ENCODE measurements at places on chromosomes 6 and 20.

DNA sequence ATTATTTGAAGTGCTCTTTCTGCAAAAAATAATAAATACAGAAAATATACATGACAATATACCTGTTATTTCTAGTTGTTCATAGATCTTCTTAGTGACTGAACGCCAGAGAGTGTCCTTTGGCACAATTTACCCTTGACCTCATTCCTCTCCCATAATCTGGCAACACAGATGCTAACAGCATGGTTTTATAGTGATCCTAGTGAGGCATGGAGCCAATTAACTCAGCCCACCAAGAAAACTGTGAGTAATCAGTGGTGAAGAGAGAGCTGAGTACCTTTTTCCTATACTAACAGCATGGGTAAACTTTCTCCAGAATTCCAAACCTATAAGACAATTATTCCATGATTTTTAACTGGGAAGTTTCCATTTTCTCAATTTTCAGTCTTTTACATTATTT, 61.0 kb downstream of the VGLL2 start:
- no peak for DNase-seq

DNA sequence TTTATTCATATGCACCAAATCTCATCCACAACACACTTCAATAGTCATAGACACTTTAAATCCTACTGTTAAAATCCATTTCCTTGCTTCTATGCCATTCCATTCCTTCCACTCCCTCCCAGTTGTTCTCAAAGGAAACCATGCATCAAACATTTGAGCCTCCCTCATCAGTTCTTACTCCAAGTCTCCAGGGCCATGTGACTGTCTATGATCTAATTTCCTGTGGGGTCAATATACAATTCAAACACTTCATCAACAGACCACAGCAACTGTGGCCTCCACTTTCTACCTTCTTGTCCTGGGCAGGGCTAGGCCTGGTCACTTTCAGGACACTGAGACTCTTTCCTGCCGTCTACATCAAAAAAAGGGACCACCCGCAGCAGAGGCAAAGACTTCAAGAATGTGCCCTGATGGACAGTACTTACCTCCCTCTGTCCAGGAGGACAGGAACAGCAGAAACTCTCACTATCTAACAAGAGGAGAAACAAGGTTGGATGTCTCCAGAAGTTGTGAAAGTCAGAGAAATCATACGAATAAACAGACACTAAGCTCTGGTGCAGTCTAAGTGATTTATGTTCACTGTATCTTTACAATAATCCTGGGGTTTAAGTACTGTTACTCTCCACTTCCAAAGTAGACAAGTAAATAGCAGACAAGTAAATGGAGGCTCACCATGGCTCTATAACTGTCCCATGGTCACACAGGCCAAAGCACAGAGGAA, 160.2 kb downstream of the QRSL1 start:
- DNase-seq = no peak

DNA sequence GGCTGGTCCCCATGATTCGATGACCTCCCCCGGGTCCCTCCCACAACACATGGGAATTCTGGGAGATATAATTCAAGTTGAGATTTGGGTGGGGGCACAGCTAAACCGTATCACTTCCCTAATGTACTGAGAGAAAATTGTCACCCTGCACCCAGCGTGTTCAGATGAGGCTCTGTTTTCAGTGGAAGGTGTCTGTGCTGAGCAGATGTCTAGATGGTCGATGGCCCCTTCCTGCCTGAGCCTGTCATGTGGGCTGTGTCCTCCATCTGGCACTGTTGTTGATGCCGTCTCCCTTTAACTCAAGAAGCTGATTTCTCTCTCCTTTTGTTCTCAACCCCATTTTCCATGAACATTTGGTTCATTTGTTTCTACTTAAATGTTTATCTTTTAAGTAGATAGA, 37.0 kb downstream of the TMEM181 start:
- peak; percentile 63 for DNase-seq

DNA sequence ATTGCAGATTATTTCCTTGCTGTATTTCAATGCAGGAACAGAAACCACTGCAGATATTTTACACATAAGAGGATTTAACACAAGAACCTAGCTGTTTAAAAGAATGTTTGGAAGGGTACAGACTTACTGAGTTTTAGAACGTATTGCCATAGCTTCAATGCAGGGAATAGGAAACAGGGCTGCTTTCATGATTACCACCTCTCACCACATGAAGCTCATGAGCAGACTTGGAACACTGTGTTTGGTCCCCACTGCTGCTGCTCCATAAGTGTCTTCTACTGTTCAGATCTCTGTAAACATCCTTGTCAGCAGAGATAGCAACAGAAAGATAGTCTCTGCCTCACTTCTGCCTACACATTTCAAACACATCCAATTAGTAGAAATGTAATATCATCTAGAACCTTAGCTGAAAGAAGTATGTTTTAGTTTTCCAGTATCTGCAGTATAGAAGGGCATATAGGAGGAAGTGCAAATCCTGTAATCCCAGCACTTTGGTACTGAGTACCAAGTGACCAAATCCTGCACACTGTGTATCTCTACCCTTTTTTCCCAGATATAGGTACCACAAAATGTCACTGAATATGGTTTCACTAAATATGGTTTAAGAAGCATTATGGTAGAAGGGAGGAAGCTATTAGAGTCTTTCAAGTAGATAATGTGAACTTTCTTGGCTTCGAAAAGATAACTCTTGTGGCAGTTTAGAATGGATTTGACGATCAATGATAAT, 51.9 kb downstream of the STXBP5 start:
- DNase-seq = no peak

DNA sequence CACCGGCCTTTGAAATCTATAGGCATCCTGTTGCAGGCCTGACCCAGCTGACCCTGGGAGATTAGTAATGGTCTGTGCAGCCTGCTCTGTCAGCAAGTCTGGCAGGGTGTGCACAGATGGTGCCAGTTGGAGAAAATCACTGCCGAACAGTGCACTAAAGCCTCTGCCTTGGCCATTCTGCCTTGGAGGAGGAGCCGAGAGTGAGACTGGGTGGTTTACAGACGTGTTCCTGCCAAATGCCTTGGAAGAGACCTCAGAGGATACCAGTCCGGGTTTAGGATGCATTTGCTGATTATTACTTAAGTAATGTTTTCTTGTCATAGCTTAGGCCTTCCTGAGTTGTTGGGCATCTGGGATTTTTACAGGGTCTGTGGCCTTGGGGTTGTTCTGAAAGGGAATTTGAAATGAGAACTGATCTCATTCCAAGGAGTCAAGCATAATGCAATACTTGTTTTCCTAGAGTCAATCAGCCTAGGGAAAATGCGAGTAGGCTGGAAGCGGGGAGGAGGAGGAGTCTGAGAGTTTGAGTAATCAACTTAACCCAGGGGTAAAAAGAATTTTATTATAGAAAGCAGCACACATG, 292.1 kb downstream of the SOX4 start:
- DNase-seq = peak; percentile 19

GRCh38 chr6:31548544-31548873, 1.1 kb downstream of the NFKBIL1 start:
- no peak for DNase-seq

DNA sequence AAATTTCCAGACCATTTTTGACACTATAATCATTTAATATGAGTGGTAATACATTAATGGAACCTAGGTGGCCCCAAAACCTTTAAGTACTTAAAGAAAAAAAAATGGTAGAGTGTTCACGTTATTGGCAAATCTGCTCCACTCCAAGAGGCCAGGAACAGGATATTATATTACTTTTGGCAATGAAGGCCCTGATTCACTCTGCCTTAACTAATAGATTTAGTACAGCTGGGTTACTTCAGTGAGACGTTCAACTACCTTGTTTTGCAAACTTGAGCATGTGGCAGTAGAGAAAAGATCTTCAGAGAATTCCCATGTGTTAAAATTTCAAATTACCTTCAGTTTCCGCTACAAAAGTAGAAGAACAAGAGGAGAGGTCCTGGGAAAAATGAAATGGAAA, 12.8 kb downstream of the ADNP start:
- DNase-seq = no peak

- no peak for DNase-seq
Measured at GRCh38 chr20:23407781-23408464, 13.4 kb downstream of the NAPB start.

DNA sequence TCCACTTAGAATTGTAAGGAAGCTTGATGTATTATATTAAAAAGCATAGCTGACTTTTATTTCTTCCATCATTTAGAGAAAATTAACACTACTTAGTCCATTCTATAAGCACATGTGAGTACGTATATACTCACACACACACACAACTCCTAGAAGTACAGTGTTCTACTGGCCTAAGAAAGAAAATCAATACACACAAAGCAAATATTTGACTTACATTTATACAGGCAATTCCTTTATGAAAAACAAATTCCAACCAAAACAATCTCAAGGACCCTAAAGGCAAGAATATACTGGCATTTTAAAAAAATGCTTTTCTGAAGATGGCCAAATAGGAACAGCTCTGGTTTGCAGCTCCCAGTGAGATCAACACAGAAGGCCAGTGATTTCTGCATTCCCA, 71.9 kb downstream of the NRSN1 start:
- no peak for DNase-seq

- DNase-seq = no peak
Measured at GRCh38 chr6:110270165-110270564, 88.0 kb downstream of the METTL24 start.

DNA sequence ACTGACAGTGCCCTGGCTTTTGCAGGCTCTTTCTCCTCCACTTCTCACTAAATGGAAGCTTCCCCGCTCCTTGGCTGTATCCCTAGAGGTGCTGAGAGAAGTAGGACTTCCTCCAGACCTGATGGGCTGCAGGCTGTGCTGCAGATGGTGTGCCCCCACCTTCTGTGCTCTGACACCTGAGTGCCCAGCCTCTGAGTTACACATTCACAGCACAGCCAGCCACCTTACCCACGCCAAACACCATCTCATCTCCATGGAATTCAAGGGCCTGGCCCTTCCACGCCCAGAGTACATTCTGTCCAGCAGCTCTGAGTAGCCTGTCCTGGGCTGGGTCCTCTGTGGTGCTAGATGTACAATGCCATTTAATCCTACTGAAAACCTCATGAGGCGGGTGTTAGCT, 5.3 kb downstream of the SFTA2 start:
- DNase-seq = no peak

DNA sequence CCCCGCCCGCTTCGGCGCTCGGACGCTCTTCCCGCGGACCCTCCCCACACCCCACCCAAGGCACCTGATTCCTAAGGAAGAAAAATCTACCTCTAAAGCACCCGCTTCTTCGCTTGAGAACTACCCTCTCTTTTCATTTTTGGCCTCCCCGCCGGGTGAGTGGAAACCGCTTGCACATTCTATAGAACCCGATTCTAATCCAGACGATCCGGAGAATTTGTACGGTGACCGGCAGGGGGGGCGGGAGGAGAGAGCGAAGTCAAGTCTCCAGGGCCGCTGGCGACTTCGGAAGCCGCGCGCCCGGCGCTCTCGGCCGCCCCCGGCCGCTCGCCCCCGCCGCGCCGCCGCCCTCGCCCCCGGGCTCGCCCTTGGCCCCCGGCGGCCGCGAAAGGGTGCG, at the start of gene RBM24:
TSS of gene RBM24 (plus strand) at position 262 of the 397 bp plus-strand sequence. CDS start 221 bp downstream, outside the sequence.
- DNase-seq = no peak

- no peak for DNase-seq
Measured at GRCh38 chr6:52371656-52372191, 9.8 kb downstream of the PAQR8 start.

DNA sequence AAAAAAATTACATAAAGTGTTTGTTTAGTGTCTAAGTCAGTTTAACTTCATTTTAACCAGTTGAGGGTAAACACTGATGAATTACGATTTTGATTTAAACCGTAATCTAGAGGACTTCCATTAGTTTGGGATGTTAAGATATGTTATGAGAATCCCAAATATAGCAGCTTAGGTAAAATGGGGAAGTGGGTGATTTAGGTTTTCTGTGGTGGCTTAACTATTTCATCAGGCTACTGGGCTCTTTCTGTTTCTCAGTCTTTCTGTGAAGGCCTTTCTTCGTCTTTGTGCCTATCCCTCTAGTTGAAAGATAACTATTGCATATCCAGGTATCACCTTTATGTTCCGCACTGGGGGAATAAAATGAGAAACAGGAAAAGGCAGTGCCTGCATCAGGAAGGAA, 27.9 kb downstream of the CENPW start:
- DNase-seq = no peak

DNA sequence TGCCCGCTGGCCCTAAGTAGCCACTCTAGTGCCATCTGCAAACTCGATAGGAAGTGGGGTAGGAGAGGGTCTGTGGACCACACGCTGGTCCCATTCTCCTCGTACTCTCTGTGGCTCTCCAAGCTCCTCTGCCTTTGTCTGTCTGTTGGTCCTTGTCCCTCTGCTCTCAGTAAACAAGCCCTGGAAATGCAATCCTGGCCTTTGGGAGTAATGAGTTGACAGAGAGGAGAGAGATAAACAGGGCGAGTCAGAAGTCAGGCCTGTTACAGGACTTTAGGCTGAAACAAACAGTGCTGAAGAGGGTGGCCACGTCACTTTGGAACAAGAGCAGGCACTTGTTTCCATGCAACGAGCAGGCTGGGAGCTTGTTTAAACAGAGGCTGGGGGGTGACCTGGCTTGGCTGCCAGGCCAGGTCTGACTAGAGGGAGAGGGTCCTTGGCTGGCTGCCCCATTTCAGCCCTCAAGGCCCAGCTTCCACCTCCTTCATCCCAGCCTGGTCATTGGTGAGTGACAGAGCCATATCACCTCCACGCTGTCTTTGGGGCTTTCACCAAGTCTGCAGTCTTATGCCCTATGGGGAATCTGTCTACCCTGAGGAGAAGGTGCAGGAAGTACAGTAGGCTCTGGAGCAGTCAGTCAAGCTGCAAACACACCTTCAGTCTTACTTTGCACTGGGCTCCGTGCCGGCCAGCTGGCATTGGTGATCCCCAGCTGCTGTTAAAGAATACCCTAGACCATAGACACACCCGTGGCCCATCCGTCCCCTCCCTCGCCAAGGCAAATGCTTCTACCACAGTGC, 22.6 kb downstream of the FOXP4 start:
- DNase-seq = no peak

DNA sequence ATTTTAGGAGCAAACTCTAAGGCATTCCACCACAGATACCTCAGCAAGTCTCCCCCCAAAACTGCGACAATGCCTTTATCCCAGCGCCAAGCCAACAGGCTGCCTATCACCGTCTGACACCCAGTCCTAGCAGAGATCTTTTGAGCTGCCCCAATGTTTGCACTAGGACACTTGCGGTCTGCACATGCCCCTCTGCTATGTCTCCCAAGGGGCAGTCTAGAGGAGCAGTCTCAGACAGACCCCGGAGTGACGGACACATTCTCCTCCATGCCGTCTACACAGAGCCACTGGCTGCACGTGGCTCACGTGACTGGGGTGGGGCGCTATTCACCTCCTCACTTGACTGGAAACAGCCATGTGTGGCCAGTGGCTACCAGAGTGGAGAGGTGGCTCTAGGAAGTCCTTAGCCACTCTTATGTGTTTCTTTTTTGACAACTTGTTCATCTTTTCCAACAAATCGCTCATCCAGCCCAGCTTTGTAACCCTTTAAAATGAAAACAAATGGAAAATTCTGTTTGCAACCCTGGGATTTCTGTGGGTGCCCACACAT, 16.0 kb downstream of the DIDO1 start:
- no peak for DNase-seq
